Glomerular endothelial cell (primary cell): ENCODE measurements at places on chromosomes 2 and 18.
A peak's percentile ranks its signal among the peaks of the same experiment; 100 is the strongest.

- no peak for DNase-seq
Measured at GRCh38 chr2:183123117-183123958, 905 bp upstream of the NUP35 start.

DNA sequence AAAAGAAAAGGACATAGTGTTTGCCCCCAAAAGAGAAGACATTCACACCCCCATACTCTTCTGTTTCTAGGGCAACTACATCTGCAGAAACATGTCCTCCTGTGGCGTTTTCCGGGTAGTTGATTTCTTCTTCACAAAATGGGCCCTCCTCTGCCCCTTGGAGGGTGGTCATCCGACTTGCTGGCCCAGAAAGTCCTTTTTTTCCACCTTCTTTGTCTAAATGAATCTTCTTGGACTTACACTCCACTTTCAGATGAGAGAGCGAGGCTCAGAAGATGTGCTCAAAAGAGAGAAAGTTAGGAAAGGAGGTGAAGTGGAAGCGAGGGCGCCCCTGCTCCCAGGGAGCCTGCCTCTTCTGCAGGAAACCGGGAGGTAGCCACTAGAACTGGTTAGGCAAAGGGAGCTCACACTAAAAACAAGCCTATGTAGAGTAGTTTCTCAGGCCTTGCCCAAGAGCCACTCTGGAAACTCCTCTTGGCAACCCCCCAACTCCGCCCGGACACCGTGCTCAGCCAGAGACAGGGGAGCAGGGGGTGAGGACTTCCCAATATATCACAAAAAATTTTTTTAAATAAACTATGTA, 10.2 kb upstream of the SIX3 start:
- no peak for DNase-seq

DNA sequence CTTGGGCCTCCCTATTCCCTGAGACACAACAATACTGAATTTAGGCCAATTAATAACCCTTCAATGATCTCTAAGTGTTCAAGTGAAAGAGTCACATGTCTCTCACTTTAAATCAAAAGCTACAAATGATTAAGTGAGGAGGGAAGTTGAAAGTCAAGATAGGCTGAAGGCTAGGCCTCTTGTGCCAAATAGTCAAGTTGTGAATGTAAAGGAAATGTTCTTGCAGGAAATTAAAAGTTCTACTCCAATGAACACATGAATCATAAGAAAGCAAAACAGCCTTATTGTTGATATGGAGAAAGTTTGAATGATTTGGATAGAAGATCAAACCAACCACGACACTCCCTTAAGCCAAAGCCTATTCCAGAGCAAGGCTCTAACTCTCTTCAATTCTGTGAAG, 286.9 kb downstream of the MEIS1 start:
- DNase-seq: no peak

DNA sequence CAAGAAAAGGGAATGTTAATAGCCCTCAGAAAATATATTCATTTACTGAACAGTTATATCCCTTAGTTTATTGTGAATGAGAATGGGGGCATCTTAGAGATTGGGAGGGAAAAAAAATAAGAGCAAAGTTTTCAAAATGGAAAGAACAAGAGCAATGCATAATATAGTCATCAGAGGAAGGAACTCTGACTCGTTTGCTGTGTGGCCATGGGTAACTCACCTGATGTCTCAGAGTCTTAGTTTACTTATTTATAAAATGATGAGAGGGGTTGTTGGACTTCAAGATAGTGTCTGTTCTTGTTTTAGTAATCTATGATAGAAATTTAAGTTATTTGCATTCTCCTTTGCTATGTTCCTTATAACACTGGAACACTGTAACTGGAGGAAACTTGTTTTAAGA, 70.7 kb downstream of the EML4 start:
- DNase-seq: no peak

DNA sequence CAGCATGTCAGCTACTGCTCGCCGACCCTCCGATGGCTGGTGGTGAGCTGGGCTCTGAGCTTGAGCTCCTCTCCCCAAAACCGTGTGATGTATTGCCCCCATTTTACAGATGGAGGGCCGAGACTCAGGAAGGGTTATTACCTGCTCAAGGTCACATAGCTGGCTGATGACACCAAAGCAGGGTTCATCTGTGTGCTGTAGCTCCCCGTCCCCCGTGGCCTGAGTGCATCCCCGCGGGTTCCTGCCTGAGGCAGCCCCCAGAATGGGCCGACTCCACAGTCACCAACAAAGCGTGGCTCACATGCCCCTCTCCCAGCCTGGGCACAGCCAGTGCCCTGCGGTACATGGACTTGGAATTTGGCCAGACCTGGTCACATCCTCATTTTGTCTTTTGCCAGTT, 198.6 kb downstream of the TFCP2L1 start:
- no peak for DNase-seq

GRCh38 chr2:222448748-222449181, 24.4 kb downstream of the SGPP2 start:
- DNase-seq: no peak

- DNase-seq: no peak
Measured at GRCh38 chr18:29841631-29842030, 1200.9 kb downstream of the DSC3 start.

- DNase-seq: no peak
Measured at GRCh38 chr2:235201756-235202155, 249.9 kb downstream of the SH3BP4 start.

GRCh38 chr2:159872353-159872752, 74.3 kb upstream of the CD302 start:
- no peak for DNase-seq

GRCh38 chr2:235614176-235614860, 120.5 kb downstream of the AGAP1 start:
- DNase-seq: no peak

DNA sequence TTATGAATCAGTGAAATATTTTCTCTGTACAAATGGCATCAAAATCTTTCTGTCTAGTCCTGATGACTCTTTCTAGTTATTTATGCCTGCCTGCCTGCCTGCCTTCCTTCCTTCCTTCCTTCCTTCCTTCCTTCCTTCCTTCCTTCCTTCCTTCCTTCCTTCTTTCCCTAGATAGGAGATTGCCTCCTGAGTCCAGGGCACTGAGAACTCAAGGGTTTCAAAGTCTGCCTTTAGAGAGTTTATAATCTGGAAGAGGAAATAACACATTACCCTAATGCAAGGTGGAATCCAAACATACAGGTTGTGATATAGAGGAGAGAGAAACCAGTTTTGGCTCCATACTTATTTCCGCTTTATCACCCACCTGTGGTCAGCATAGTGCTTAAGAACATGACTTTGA, 98.1 kb upstream of the SERPINE2 start:
- DNase-seq: no peak

DNA sequence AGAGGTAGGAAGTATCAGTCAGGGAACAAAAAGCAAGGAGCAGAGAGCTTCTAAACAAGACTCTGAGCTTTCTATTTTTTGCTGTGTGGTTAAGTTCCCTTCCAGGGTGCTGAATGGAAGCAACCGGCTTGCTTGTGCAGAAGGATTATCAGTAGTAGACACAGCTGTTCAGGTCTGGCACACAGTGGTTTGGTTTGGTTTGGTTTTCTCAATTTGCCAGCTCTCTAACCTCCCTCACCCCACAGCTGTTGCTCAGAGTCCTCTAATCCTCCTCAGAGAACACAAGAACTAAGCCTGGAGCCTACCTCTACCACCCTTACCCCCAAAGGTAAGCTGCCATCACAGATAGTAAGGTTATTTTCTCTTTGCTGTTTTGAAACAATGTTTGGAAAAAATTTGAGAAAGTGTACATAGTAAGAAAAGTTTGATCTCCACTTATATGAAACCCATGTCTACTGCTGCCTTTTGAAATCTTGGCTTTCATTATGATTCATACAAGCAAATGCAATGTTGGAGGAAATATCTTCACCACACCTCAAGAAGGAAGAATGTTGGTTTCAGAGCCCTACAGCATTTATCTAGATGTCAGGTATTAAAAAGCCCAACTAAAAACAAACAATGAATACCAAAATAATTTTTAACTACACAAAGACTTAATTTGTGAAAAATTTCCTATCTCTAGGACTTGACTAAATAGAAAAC, 255.3 kb downstream of the NR4A2 start:
- no peak for DNase-seq

DNA sequence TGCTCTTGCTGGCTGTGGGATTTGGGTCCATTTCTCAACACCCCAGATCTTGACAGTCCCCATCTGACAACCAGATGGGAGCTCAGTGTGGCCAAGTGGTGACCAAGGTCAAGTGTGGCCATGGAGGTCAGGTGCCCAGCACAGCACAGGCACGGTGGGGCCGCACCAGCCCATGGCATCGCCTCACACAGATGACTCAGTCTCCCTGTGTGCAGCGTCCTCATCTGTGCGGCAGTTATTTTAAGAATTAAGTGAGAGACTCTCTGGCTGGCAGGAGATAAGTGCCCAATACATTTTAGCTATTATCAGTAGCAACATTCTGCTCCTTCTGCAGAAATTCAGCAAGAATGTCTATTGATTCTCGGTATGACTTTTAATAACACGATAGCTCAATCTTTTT, 167.2 kb downstream of the DDX1 start:
- no peak for DNase-seq

DNA sequence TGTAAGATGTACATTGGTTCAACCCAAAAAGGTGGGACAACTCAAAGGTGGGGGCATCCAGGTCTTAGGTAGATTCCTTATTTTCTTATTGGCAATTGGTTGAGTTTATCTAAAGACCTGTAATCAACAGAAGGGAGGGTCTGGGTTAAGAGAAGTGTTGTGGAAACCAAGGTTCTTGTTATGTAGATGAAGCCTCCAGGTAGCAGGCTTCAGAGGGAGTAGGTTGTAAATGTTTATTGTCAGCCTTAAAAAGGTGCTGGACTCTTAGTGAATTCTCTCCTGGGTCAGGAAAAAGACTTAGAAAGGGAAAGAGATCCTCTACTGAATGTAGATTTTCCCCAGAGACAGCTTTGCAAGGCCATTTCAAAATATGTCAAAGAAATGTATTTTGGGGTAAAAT, 125.3 kb upstream of the NDUFV2 start:
- DNase-seq: no peak

DNA sequence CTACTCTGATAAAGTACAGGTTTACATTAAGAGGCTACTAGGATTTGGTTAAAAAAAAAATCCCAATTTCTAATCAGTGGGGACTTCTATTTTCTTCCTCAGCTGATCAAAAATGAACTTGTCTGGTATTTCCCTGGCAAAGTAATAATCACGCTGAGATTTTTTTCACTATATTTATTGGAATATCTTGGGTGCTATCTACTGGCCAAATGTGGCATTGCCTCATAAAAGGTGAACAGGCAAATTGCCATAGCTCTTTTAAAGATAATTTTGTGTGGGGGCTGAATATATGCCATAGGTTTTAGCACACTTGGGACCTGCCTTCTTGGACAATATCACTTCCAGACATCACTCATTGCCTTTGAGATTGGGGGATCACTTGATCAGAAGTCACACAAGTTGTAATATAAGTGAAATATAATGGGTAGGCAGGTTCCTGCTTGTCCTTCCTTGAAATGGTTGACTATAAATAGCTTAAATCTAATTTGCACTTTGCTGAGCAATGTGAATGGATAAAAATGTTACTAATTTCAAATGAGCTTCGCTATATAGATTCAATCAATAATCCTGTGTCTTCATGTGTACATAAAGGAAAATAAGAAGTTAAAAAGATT, 7.0 kb upstream of the NXPH2 start:
- peak; percentile 7 for DNase-seq

DNA sequence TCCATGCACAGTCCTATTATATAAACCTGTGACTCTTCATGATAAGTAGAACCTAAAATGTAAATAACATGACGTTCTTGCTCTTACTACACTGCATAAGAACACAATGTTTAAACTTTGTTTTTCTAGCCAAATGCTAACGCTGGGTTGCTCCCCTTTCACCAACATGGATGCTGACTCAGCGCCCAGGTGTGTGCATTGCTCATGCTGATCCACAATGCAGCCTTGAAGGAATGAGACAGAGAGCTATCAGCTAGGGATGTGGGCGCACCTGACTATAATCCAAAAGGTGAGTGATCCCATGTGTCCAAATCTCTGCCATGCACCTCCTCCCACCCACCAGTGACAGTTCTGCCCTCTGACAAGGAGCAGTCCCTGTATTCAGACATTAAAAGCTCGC, 235.0 kb downstream of the IRS1 start:
- DNase-seq: no peak

DNA sequence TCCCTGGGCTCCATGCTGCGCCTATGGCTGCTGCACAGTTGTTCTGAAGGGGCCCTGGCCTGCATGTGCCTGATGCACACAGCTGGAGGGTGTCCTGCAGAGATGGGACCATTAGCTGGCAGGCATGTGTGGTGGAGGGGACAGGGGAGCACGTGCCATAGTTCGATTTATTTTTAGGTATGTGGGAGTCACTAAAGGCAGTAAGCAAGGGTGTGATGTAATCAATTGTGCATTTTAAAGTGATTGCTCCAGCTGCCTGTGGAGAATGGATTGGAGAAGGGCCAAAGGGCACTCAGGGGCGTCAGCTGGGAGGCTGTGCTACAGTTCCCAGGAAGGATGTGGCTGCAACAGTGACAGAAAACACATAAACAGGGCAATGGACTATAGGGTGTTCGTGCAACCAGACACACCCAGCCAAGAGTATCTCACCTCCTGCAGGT, 205.1 kb downstream of the ARL4C start:
- DNase-seq: no peak

- DNase-seq: no peak
Measured at GRCh38 chr18:62389761-62390481, 64.8 kb downstream of the TNFRSF11A start.

DNA sequence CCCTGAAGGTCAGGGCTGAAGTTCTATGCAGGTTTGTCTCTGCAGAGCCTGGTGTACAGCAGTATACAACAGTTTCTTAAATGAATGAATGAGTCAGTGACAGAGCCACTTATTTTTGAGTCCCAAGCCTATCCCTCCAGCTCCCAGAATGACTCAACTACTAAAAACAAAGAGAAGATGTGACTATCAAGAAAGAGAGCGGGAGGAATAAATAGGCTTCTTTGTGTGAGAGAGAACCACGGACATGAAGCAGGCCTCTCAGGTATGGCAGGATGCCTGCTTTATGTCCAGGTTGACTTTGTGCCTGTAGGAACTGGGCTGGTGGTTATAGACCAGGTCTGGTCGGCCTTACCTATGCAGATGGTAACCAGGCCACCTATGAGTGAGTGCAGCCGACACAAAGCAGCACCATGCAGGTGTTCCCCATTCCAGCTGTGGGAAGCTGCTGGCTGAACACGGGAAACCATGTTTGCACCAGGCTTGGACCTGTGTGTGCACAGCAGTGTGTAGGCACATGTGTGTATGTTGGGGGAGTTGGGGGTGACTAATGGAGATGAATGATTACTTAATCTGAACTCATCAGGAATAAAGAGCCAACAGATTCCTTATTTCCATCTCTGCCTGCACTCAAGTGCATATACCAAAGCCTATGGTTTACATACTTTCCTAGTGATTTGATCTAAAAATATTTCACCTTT, 171.0 kb downstream of the OSR1 start:
- DNase-seq: no peak

GRCh38 chr18:60649842-60650536, 277.4 kb upstream of the MC4R start:
- no peak for DNase-seq
